ENCODE measurements at places on chromosomes 7 and 10.

DNA sequence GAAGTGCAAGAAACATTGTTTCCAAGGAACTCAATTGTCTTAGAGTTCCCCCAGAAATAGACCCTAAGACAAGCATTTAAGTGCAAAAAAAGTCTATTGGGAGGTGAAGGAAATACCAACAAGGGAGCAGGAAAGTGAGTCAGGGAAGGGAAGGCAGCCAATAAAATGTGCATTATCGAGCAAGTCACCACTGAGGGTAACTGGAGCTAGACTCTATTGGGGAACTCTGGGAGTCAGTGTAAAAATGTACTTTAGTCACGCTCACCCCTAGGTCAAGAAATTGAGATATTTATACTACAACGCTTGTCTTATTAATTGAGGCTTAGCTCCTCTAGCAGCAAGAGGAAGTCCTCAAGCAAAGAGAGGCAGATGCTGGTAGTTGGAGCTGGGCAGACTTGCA is 137.7 kb downstream of the RTKN2 start:
- H3K27ac ChIP-seq, result no peak overlapping the region
- no peak for DNase-seq
- H3K36me3 ChIP-seq, result no peaks in the 10 kb centered on the region
- H3K4me1 ChIP-seq, result no peaks in the 10 kb centered on the region
- no peaks in the 10 kb centered on the region for H3K27me3 ChIP-seq

GRCh38 chr7:95433952-95434556 is 774 bp downstream of the PON2 start:
- no peak for DNase-seq
- no peaks in the 10 kb centered on the region for H3K36me3 ChIP-seq
- H3K4me1 ChIP-seq, result no peaks in the 10 kb centered on the region
- H3K27me3 ChIP-seq, result no peaks in the 10 kb centered on the region
- peak overlapping the region; percentile 90 for H3K27ac ChIP-seq
- peak overlapping the region; percentile 58 for H3K4me3 ChIP-seq

- no peaks in the 10 kb centered on the region for H3K4me1 ChIP-seq
- no peak overlapping the region for H3K27ac ChIP-seq
- H3K4me3 ChIP-seq, result no peak overlapping the region
- H3K36me3 ChIP-seq, result no peaks in the 10 kb centered on the region
Observed at GRCh38 chr10:91521439-91521838, 111.3 kb downstream of the HECTD2 start.

GRCh38 chr10:90988802-90989201 is 67.9 kb upstream of the ANKRD1 start:
- no peak overlapping the region for H3K27ac ChIP-seq
- H3K36me3 ChIP-seq, result no peaks in the 10 kb centered on the region
- no peak overlapping the region for H3K4me3 ChIP-seq
- no peaks in the 10 kb centered on the region for H3K4me1 ChIP-seq

Measured in prostate gland (tissue), 2 donors.